ENCODE measurements at places on chromosomes 6 and 20. TPM values are rescaled to one million over a fixed set of nuclear protein-coding genes. Genes with fewer than 3 reads are reported as not detected.

Gene RALGAPA2
- total RNA-seq, result 38.4 TPM

Gene PKHD1
- 0.02 TPM for total RNA-seq

Gene HTR1B
- not detected for total RNA-seq

Gene FRS3
- 11.4 TPM for total RNA-seq

Gene BTNL2
- total RNA-seq, result not detected

Gene ZDHHC14
- 10.3 TPM for total RNA-seq

Gene GTF2H4
- total RNA-seq, result 43.5 TPM

Gene C20orf96
- 6.4 TPM for total RNA-seq

GRCh38 chr6:151376440-151376839 is 14.9 kb downstream of the ZBTB2 start:
- no peak for DNase-seq

DNA sequence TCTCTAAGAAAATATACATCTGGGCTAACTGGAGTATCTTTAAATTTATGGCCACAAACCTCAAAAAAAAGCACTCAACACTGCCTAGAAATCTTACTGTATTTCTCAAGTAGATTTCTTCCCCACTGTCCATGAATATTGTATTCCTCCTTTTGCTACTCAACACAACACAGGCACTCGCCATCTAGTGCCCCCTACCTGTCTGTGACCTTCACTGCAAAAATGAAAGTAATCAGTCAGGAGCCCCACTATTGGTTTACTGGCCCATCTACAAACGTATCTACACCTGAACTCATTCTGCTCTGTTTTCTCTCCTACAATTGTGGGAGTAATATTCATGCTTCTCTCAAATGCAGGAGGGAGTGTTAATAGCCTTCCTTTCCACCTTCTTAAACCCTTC is 58.3 kb downstream of the LY86 start:
- no peak for DNase-seq

DNA sequence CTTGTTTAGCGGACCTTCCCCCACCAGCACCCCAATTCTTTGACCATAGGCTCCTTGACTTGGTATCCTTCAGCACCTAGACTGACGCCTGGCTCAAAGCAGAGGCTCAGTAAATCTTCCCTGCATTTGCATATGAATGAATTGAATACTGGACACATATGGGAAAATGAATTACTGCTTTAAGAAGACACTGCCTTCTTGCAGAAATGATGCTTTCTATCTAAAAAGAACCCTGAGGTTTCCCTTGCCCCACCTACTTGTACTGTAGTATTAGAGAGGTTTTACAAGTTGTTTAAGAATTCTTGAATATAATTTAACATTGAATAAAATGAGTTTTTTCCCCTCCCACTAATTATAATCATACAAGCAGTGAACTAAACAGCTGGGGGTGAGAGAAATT is 190.7 kb downstream of the SAMD5 start:
- DNase-seq, result no peak

DNA sequence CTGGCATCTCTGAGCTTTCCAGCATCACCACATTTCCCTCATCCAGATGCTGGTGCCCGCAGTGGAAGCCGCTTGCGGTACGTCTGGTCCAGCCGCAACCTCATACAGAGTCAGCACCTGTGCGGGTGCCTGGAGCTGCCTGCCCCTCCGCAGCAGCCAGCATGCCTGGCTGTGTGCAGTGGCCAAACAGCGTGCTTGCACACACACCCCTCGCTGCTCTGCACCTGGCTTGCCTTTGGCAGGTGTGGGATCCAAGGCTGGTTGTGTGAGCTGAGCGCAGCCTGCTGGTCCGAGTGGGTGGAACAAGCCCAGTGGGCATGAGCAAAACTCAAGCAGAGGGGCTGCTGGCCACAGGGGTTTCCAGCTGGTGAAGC is 3.1 kb upstream of the HINT3 start:
- no peak for DNase-seq

- DNase-seq, result no peak
Measured at GRCh38 chr6:89602166-89602565, 36.4 kb downstream of the LYRM2 start.

DNA sequence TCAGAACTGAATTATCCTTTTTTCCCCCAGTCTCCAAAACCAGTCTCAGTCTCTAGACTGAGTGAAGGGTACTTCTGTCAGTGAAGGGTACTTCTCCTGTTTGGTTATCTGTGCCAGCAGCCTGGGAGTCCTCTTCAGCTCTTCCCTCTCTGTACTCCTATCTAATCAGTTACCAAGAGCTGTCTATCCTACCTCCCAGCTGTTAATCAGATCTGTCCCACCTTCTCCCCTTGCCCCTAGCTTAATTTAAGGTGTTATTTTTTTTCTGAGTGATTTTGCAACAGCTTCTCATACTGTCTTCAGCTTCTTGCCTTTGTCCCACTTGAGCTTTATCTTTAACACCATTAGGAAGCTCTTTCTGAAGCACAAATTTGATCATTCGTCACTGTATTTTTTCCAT is 491.9 kb upstream of the SOX4 start:
- DNase-seq, result no peak

GRCh38 chr6:148383658-148384368 is 41.2 kb downstream of the SASH1 start:
- DNase-seq, result no peak

DNA sequence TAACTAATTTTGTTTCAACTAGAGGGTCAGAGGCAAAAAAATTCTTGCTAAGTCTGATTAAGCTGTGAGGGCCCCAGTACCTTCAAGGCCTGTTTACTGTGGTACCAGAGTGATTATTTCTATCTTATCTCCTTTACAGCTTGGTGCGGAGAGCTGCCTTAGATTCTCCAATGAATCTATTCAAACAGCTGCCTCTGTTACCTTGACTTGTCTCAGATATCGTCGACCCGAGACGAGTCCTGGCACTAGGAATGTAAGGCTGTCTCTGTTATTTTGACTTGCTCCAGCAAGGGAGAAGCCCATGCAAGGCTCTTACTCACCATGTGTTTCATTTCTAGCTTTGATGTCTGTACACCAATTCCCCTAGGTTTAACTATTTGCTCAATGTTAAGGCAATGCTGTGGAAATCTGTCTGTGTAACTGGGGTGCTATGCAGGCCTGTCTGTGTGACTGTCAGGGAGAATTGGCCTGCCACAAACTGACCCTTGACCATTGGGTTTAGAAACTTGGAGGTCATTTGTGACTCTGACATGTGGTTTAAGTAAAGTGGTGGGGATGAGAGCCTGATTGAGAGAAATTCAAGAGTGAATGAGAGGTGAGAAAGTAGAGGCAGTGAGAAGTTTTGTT is 10.4 kb upstream of the FKBPL start:
- no peak for DNase-seq

DNA sequence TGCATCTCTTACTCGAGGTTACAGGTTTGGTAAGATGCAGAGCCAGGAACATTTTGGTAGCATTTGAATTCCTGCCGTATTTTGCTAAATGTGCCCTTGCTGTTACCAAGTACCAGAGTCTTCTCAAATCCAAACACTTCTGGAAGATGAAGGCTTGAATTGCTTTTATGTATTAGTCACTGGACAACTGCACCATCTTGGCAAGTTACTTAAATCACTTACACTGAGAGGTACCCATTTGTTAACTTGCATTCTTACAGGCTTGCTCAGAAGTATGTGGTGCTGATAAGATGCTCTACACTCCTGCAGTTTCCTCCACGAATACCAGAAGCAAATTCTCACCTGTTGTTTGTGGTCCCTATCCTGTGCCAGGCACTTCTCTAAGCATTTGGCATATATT is 12.7 kb downstream of the IL22RA2 start:
- DNase-seq, result no peak

GRCh38 chr20:44153636-44154043 is 33.3 kb downstream of the JPH2 start:
- DNase-seq, result no peak

GRCh38 chr6:130749402-130749801 is 77.8 kb upstream of the SMLR1 start:
- no peak for DNase-seq

GRCh38 chr6:108312605-108313004 is 17.8 kb downstream of the AFG1L start:
- DNase-seq, result no peak
